NCI-H524 (cell line): ENCODE measurements at places on chromosomes 4 and X.
A peak's percentile ranks its signal among the peaks of the same experiment; 100 is the strongest.

GRCh38 chr4:153989505-153989904 is 200.6 kb upstream of the SFRP2 start:
- no peak for DNase-seq

GRCh38 chrX:825991-826390 is 195.4 kb downstream of the SHOX start:
- DNase-seq, result no peak

- DNase-seq, result no peak
Observed at GRCh38 chr4:13559413-13559812, 15.1 kb upstream of the NKX3-2 start.

- no peak for DNase-seq
Observed at GRCh38 chrX:20988118-20988517, 386.1 kb upstream of the CNKSR2 start.

DNA sequence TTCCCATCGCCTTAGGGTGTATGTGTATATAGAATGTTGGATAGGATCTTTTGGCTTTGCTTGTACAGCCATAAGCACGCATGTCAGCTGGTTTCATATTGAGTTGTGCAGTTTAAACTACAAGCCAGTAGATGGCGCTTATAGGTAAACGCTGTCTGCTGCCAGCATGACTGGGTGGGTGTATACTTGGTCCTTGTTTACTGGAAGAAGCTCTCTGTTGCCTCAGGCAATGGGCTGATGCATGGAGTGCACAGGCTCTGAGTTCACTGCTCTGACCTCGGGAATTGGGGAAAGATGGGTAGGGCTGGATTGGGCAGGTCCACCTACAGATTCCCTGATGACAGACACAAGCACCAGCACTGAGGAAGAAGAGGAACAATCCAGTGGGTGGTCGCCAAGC is 831.5 kb downstream of the STIM2 start:
- peak; percentile 60 for DNase-seq

- DNase-seq, result no peak
Observed at GRCh38 chrX:41236629-41237028, 97.3 kb upstream of the DDX3X start.

DNA sequence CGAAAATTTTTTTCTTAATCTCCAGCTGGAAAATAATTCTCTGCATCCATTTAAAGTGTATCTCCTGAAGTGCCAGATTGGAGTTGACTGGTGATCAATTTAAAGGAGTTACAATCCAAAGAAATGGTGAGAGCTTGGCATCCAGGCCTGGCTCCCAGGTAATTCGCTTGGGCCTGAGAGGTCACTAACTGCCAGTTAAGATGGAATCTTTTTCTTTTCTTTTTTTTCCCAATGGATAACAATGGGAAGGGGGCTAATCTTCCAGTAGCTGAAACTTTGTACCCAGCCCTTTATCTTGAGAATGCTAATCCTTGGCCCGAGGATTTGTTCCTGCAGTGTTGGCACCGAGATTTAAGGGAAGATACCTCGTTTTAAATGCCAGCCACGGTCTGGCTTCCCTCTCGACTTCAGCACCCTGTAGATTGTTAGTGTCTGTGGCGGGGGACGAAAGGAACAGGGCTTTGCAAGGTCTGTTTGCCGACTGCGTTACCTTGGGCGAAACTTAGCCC is 13.3 kb upstream of the PITX2 start:
- DNase-seq, result no peak

GRCh38 chr4:118718511-118719170 is 33.4 kb downstream of the METTL14 start:
- no peak for DNase-seq

- no peak for DNase-seq
Observed at GRCh38 chr4:106032851-106033286, 137.6 kb downstream of the NPNT start.

- DNase-seq, result no peak
Observed at GRCh38 chr4:137630252-137630651, 98.0 kb upstream of the PCDH18 start.

DNA sequence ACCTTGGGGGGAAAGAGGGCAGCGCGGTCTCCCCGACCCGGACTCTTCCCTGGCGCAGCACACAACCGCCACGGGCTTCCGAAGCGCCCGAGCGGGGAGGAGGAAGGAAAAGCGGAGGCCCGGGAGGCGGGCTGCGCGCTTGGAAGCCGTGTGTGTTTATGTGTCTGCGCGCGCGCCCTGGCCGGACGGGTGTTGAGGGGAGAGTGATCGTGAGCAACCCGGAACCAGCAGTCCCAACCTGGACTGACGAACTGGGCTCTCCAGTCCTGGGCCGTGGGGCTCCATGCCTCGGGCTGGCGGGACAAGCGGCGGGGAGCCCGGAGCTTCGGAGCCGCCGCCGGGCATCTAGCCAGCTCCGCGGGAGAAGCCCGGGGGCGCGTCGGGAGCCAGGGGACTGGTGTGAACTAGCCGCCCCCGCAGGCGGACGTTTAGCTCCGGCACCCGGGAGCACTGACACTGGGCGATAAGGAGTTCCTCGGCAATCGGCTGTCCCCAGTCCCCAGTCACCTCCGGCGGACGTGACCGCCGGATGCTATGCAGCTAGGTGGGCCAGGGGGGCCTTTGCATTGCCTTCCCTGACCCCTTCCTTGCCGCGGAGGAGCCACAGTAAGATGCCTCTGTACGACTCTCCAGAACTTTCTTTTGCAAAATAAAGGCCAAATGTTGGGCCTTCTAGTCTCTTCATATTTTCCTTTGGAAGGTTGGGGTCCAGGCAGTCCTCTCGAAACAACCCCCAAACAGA is 74.8 kb upstream of the BCOR start:
- DNase-seq, result no peak

DNA sequence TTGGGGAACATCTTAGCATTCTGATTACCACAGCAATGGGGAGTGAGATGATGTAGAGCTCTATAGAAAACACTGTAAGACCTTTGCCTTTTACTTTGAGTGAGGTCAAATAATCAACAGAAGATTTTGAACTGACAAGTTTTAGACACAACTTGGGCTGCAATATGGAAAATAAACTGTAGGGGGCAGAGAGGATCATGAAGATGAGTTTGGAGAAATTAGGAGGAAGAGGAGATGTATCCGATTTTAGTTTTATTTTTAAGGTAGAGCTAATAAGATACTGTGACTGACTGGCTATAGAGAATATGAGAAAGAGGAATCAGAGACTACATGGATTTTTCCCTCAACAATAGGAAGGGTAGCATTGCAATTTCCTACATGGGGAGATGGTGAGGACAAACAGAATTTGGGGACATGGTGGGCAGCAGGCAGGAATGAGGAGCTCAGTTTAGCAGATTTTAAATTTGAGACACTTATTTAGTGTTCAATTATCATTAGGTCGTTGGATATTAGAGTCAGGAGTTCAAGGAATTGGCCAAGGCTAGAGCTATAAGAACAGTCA is 563.1 kb downstream of the INPP4B start:
- no peak for DNase-seq

GRCh38 chr4:108446556-108446955 is 173.8 kb upstream of the RPL34 start:
- peak; percentile 0 for DNase-seq

DNA sequence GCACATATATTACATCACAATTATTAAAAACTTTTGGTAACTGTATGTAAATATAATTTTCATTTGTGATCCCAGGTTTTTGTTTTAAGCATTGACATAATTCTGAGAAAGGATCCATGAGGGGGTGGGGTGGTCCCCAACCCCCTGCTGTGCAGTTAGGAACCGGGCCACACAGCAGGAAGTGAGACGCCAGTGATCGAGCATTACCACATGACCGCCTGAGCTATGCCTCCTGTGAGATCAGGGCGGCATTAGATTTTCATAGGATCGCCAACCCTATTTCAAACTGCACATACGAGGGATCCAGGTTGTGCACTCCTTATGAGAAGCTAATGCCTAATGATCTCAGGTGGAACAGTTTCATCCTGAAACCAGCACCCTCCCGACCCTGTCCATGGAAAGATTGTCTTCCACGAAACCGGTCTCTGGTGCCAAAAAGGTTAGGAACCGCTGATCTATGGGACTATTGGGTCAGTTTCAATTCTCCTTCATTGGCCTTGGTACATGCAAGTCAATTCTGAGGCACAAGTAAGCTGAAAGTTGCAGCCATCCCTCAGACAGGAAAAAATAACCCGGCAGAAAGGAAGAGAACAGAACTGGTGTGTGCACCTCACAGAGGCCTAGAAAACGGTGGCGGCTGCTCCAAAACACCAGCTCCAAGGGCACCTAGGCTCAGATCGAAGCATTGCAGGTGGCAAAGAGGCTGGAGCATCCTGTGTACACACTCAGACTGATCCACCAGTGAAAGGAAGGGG is 7.0 kb upstream of the TMSB4X start:
- DNase-seq, result no peak
